ENCODE measurements at places on chromosomes 6 and 20. TPM values are rescaled to one million over a fixed set of nuclear protein-coding genes. Genes with fewer than 3 reads are reported as not detected.
A peak's percentile ranks its signal among the peaks of the same experiment; 100 is the strongest.

DNA sequence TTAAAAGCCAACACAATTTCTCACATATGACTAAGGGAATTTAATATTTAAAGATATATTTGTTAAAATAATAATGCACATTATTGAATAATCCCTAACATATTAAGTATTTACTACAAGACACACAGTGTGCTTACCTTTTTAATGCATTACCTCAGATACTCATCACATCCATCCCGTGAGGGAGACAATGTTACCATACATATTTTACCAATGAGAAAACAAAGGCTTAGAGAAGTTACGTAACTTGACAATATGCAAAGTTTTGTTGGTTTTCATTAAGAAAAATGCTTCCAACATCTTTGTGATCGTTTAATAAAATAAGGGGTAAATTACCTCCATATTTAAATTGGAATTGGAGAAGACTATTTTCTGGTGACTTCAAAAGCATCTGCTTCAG, 4.3 kb downstream of the IFNGR1 start:
- no peaks in the 10 kb centered on the region for H3K27me3 ChIP-seq
- H3K4me3 ChIP-seq = no peak overlapping the region
- H3K27ac ChIP-seq = no peak overlapping the region
- no peak for DNase-seq
- H3K36me3 ChIP-seq = peaks cover 11% of the 10 kb centered on the region

DNA sequence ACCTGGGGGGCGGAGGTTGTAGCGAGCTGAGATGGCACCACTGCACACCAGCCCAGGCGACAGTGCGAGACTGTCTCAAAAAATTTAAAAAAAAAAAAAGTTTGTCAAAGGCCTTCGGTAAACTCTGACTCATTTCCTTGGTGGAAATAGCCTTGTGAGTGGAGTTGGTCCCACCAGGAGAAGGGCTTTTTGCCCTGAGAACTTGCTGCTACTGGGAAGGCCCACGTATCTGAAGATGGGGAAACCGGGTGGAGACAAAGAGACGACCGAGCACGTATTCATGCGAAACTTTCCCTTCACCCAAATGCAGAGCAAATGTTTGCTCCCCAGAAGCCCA, 51.7 kb downstream of the SLC22A23 start:
- H3K27me3 ChIP-seq = no peaks in the 10 kb centered on the region
- no peak overlapping the region for H3K27ac ChIP-seq
- H3K4me1 ChIP-seq = no peaks in the 10 kb centered on the region
- DNase-seq = no peak
- no peaks in the 10 kb centered on the region for H3K36me3 ChIP-seq

The MANEA gene
- 16.1 TPM for total RNA-seq

DNA sequence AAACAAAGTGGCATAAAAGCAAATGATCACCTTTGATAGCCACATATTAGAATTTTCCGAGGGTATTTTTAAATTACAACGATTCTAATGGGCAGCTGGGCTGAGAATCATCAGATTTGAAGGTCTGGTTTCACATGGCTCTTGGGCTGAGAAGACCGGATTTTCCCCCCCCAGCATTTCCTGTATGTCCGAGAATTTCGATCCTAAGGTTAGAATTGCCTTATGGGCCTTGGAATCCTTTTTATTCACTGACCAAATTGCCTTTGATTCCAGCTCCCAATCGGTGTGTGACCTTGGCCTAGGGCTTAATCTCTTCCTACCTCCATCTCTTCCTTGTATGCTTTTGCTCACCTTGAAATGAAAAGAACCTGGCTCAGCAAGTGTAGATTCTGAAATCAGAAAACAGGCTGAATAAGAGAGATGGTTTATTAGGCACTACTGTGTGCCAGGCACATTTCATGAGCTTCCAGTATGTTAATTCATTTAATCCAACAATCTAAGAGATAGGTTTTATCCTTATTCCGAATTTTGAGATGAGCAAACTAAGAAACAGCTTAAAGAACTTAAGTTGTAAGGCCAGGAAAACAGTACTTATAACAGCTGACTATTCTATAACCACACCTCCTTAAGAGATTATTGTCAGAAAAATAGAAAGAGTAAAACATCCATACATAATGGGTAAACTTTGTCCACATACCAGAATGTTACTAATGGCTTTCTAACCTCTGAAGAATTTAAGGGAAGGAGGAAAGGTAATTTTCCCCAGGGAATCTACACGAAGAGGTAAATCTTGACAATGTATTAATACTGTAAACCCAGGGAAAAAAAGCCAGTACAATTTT, 39.4 kb downstream of the HFE start:
- DNase-seq = no peak

The TBX18 gene
- not detected for total RNA-seq

DNA sequence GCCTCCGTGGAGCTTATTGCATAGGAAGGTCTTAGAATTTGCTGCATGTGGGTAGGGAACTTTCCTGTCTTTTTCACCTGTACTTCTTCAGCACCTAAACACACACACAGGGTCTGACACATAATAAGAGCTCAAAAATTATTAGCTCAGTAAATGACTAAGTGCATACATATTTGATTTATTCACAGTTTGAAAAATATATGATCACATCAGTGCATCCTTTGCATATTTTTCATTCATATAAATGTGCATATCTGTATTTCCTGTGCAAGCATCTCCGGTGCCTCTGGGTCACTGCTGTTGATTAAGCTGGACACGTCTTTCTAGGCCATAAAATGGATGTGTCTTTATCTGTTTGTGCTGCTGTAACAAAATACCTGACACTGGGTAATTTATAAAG, 234.7 kb downstream of the UST start:
- no peaks in the 10 kb centered on the region for H3K27me3 ChIP-seq
- no peaks in the 10 kb centered on the region for H3K36me3 ChIP-seq

DNA sequence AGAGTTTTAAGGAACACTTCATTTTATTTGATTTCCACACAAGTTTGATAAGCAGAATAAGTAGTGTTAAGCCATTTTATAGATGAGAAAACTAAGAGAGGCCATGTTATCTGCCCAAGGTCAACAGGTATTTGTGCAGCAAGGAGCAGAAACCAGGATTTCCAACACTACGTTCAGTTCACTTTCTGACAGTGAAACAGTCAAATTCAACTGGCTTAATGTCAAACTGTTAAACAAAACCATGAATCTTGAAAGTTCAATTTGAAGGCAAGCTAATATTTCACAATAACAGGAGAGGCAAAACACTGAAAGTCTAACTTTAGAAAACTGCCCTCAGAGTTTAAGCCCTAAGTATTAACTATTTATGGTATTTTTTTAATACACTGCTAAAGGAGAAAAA, 32.6 kb downstream of the DTNBP1 start:
- DNase-seq = no peak
- H3K4me1 ChIP-seq = peaks cover 35% of the 10 kb centered on the region
- H3K4me3 ChIP-seq = no peak overlapping the region

The PSORS1C2 gene
- not detected for total RNA-seq

DNA sequence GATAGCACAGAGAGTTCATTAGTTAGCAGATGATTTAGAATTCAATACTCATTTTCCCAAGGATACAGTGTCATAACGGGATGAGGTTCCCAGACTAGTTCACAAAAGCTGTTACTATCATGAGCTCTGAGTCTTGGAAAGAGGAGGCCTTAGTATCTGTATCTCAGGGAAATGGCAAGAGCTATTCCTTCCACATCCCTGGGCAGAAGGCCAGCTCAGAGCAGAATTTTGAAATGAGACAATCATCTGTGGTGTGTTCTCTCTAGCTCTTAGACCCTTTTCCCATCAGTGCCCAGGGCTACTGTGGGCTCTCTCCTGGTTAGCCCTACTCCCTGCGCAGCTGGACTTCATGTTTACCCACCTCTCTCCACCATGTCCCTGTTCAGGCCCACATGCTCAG, 64.5 kb downstream of the JAG1 start:
- DNase-seq = no peak
- no peaks in the 10 kb centered on the region for H3K27me3 ChIP-seq
- H3K4me1 ChIP-seq = no peaks in the 10 kb centered on the region

The POU5F1 gene
- not detected for total RNA-seq

- no peak overlapping the region for H3K4me3 ChIP-seq
- peaks cover 8% of the 10 kb centered on the region for H3K27me3 ChIP-seq
- DNase-seq = no peak
- no peaks in the 10 kb centered on the region for H3K36me3 ChIP-seq
Measured at GRCh38 chr20:20791664-20792568, 79.5 kb upstream of the RALGAPA2 start.

DNA sequence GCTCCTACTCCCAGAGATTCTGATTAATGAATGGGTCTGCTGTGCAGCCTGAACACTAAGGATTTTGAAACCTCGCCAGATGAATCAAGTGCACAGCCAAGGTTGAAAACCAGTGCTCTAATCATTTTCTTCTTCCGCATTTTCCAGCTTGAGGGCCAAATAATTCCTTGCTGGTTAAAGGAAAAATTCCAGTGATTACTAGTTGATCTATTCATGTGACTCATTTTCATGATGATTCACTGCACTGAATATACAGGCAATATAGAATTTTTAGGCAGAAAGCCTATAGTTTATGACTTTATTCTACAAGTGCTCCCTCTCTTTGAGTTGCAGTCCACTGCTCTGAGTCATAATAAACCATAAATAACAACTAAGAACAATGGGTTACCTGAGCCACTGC, 80.6 kb upstream of the PROKR2 start:
- no peaks in the 10 kb centered on the region for H3K4me1 ChIP-seq
- H3K4me3 ChIP-seq = no peak overlapping the region
- no peak for DNase-seq
- no peak overlapping the region for H3K27ac ChIP-seq
- no peaks in the 10 kb centered on the region for H3K36me3 ChIP-seq

DNA sequence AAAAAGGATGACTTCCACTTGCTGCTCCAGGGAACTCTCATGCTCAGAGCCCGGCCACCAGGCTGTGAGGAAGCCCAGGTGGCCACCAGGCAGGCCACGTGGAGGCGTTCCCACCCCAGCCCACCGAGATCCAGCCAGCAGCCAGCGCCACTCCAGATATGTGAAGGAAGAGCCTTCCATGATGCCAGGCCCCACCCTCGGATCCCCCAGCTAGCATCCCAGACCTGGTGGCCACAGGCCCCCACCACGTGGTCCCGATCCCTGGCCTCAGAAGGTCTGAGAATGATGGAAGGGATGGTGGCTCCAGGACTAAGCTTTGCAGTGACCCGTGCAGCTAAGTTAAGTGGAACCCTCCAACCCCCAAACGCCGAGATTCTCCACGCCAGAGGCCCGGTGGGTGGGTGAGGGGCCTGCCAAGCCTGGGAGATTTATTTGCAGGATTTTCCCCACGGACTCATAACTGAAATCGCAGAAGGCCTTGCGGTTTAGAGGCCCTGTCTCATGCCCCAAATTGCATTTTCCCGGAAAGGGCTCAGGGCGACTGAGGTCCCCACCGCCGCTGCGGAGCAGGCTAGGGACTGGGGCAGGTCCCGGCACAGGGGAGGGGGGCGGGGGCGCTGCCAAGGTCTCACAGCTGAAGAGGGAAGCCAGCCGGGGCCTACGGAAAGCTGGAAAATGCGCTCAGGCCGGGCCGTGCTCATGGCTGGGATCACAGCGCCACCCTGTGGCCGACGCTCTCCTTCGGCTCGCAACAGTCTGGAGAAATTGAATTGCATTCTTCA, 31.1 kb upstream of the CST7 start:
- peak; percentile 67 for DNase-seq
- peaks cover 6% of the 10 kb centered on the region for H3K4me1 ChIP-seq
- H3K27me3 ChIP-seq = peaks cover 2% of the 10 kb centered on the region
- H3K4me3 ChIP-seq = no peak overlapping the region
- H3K36me3 ChIP-seq = no peaks in the 10 kb centered on the region
- H3K27ac ChIP-seq = no peak overlapping the region

GRCh38 chr20:36582322-36582721, 8.9 kb downstream of the TGIF2 start:
- no peak overlapping the region for H3K4me3 ChIP-seq
- H3K4me1 ChIP-seq = peaks cover 44% of the 10 kb centered on the region
- peak; percentile 65 for DNase-seq
- peaks cover 58% of the 10 kb centered on the region for H3K36me3 ChIP-seq
- H3K27ac ChIP-seq = peak overlapping the region; percentile 85

DNA sequence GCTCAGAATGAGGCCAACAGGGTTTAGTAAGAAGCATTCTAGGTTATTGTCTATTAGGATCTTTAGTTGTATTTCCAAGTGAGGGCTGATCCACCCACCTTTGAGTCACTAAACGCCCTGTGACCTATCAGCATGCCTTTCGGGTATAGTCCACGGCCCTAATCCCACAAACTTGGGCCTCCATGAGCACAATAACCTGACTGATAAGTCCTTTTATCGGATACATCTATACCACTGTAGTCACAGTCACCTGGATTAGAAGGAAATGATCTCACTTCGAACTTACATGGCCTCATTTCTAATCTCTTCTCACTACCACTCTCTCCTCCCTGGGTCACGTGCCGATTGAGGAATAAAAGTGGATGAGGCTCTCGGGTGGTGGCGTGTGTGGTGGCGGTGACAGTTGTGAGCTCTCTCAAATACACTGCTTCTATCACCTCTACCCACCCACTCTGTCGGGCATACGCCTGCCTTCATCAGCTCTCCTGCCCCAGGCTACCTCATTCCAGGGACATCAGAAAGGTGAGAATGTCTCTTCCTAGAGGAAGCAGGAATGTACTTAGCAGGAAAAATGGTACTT, 65.2 kb downstream of the TRAM2 start:
- DNase-seq = no peak
- H3K27ac ChIP-seq = no peak overlapping the region
- H3K27me3 ChIP-seq = no peaks in the 10 kb centered on the region
- peaks cover 7% of the 10 kb centered on the region for H3K4me1 ChIP-seq

DNA sequence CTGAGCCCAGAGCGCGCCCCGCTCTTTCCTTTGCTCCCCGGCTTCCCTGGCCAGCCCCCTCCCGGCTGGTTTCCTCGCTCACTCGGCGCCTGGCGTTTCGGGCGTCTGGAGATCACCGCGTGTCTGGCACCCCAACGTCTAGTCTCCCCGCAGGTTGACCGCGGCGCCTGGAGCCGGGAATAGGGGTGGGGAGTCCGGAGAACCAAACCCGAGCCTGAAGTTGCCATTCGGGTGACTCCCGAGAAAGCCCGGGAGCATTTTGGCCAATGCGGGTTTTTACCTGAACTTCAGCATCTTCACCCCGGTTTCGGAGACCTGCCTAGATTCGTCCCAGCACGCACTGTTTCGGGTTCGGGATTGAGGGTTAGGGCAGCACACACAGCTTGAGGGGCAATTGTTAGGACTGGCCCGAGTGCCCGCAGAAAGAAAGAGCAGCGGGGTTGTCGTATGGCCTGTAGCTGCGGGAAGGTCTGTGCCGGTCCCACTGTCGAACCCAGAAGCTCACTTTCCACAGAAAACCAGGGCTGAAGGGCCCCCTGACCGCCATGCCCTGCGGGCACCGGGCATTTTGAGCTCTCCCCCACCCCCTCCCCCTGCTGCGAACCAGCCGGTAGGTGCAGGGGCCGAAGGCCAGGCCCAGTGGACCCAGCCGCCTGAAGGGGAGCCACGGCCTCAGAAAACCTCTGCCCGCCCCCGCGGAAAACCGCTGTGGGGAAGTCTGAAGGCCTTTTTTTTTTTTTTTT, 2.1 kb downstream of the FOXP4 start:
- peak; percentile 85 for DNase-seq
- peak overlapping the region; percentile 81 for H3K4me3 ChIP-seq
- peaks cover 22% of the 10 kb centered on the region for H3K4me1 ChIP-seq

The LCA5 gene
- total RNA-seq = not detected

The SAMD5 gene
- not detected for total RNA-seq

- H3K4me1 ChIP-seq = no peaks in the 10 kb centered on the region
- H3K27me3 ChIP-seq = no peaks in the 10 kb centered on the region
- no peak overlapping the region for H3K27ac ChIP-seq
- no peaks in the 10 kb centered on the region for H3K36me3 ChIP-seq
- no peak overlapping the region for H3K4me3 ChIP-seq
Measured at GRCh38 chr6:123316733-123317323, 319.9 kb downstream of the TRDN start.

- H3K4me1 ChIP-seq = no peaks in the 10 kb centered on the region
- no peak overlapping the region for H3K27ac ChIP-seq
- no peaks in the 10 kb centered on the region for H3K36me3 ChIP-seq
- no peak for DNase-seq
- no peak overlapping the region for H3K4me3 ChIP-seq
Measured at GRCh38 chr6:104402572-104402971, 457.1 kb downstream of the HACE1 start.

Measured in activated CD8-positive, alpha-beta T cell treated with anti-CD3 and anti-CD28 coated beads for 36 hours (primary cell).